ENCODE measurements at places on chromosomes 4 and X. TPM values are rescaled to one million over a fixed set of nuclear protein-coding genes. Genes with fewer than 3 reads are reported as not detected.
A peak's percentile ranks its signal among the peaks of the same experiment; 100 is the strongest.

- peak; percentile 14 for DNase-seq
These were observed 457.2 kb downstream of the GALNTL6 start for GRCh38 chr4:172270397-172270796.

DNA sequence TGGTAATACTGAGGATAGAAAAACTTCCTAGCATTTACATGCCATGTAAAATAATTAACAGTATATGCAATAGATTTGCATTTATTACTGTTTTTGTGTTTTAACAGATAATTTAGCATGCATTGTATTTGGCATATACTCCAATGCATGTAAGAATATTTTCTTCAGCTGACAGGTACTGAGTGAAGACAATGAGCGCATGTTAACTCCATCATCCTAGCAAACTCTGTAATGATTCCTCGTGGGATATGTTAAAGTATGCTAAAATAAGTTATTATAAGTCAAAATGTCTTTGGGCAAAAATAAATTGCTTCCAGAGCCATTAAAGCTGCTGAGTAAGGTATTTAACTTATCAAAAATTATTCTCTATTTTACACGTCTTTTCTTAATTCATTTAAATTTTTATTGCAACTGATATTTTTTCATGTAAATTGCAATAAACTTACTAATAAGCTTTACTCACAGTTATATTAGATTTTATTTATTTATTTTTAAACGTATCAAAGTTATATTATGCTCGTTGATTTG is 616.4 kb upstream of the NDST4 start:
- DNase-seq = no peak

GRCh38 chr4:37452952-37453280 is 208.4 kb downstream of the NWD2 start:
- DNase-seq = peak; percentile 44

DNA sequence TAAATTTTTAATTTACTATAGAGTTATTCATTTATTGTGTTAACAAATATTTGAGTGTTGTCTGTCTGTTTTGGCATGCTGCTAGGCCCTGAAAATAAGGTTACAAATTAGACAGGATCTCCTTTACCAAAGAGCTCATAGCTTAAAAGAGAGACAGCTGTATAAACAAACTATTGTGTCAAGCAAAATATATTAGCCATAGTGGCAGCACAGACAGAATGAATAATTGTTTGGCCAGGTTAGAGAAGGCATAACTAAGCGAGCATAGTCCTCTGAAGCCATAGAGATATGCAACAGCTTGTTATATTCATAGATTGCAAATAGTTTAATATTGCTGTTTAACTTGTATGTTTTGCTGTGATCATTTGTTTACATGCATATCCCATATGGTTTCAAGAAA is 66.7 kb upstream of the NDUFC1 start:
- DNase-seq = peak; percentile 62

DNA sequence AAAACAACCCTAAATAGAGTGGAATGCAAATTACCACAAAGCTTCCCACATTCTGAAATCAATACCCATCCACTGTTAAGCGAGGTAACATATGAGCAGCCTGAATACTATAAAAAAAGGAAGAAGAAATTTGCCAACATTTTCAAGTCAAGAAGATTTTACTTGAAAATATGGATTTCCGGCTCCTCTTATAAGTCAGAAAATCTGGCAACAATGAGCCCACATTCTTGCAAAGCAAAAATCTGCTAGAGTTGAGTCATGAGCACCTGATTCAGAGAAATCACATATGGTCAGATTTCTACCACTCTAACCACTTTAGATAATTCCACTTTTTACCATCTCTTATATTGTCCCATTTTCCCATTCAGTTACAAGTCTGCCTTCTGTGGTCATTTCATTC is 395.7 kb downstream of the DTHD1 start:
- no peak for DNase-seq

DNA sequence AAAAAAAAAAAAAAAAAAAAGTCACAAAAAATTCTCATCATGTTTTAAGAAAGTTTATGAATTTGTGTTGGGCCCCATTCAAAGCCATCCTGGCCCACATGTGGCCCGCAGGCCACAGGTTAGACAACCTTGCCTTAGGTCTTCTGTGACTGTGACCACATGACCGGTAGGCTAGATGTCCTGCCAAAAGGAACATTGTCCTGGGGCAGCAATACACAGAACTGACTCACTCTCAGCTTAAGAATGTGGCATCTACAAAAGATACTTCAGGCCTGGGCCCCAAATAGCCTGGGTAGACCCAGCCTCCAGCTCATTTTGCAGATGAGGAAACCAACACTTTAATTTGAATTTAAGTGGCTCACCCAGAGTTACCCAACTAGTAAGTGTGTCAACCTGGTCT is 10.0 kb downstream of the AWAT2 start:
- no peak for DNase-seq

GRCh38 chr4:174429701-174430410 is 92.4 kb downstream of the HPGD start:
- no peak for DNase-seq

- no peak for DNase-seq
These were observed 59.8 kb downstream of the ZNF711 start for GRCh38 chrX:85303544-85303943.

GRCh38 chrX:74383611-74384010 is 37.7 kb upstream of the SLC16A2 start:
- DNase-seq = peak; percentile 59

- no peak for DNase-seq
These were observed 30.2 kb downstream of the BEND4 start for GRCh38 chr4:42122237-42122636.

DNA sequence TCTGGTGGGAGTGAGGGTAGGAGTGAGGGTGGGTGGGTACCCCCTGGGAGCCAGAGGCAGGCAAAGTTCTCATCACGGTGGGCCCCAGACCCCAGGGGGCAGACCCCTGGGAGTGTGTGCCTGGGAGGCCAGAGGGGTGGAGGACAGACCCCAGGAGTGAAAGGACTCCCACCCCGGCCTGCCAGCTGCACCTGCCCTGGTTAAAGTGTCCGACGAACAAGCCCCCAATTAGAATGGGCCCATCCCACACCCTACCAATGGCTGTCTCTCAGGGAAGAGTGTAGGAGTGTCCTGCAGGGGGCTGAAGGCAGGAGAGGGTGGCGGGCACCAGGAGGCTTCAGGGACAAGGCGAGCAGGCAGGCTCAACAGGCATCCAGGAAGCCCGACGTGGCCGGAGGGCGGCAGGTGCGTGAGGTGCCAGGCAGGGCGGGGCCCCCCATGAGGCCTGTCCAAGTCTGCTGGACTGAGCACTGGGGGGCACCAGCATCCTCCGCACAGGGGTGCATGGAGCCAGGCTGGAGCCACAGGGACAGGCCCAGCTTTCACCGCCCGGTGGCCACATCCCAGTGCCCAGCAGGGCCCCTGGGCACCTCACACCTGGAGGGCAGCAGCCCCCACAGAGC is 8.7 kb downstream of the PDE6B start:
- no peak for DNase-seq

GRCh38 chrX:136627409-136627808 is 20.5 kb upstream of the CD40LG start:
- DNase-seq = no peak

- no peak for DNase-seq
These were observed 16.9 kb downstream of the GLRA2 start for GRCh38 chrX:14546190-14546589.

DNA sequence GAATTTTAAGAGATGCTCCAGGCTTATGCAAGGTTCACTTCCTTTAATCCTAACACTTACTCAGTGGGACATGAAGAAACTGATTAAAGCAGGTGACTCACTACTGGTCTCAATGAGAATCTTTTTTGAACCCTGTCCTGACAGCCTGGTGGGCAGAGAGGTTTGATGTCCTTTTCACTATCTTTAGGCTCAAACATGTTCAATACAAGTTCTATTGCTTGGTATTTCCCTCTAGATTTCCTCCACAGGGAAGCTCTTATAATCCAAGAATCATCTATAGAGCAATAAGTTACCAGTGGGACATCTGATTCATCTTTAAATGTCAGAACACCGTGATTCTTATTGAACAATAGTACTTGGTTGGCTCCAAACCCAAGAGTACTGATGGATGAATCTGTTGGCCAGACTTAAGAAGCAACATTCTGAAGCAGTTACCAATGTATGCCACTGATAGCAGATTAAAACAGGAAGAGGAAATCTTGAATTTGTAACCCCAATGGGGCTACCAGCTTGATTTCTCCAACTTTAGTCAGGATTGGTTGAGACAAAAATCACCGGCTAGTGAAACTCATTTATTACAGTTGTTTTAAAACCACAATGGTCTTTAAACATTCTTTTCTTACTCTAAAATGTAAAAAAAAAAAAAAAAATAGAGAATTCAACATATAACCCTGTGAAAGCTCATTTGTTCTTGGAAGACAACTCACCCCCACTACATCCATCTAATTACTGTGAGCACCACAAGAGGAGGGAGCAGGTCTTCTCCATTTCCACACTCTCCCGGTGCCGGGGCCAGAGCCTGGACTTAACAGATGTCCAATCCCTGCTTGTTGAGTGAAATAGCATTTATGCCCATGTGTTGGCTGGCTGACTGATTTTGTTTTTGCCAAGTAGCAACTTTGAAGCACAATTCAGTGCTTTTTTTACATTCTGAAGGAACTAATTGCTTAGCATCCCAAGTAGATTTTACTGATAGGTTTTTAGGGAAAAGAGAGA is 43.3 kb downstream of the FGFBP1 start:
- DNase-seq = no peak

DNA sequence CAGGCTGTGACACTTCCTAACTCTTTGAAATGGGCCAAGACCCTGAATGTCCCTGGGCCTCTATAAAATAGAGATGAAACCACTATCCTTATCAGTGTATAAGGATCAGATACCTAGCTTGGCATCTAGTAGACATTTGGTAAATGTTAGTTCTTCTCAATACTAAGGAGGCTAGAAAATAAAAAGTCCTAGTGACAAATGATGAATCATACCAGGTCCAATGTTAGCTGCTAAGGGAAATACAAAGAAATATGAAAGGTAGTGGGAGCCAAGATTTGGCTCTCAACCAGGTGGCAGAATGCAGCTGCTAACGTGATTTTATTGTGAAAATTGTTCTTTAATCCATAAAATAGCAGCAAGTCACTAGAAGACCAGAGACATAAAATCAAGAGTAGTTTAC is 19.8 kb upstream of the PPARGC1A start:
- DNase-seq = no peak

DNA sequence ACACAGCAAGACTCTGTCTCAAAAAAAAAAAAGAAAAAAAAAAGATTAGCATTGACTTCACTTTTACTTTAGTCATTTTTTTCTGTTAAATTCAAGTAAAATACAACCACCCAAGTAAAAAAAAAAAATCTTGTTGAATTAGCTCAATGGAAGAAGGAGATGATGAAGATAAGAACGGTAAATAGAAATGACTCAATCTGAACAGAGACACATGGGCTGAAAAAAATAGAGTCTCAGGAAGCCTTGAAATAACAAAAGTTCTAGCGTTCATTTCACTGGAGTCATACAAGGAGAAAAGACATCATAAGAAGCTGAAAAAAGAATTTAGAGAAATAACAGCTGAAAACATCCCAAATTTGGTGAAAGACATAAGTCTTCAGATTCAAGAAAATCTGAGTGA is 75.5 kb downstream of the CASP3 start:
- no peak for DNase-seq

DNA sequence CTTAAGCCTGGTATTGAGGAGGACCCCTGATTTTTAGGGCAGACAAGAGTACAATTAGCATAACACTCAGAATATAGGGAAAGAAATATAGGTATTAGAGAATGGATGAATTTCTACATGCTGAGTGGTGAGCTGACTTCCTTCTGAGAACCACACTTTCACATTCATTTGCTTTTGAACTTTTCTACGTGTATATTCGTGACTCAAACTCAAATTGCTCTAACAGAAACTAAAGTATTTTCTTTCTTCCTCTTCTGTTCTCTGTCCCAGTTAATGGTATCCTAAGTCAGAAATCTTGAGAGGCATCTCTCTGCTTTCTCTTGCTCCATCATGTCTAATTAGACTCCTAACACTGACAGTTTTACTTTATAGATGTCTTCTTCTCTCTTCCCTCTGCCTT is 103.2 kb upstream of the CITED1 start:
- DNase-seq = no peak

DNA sequence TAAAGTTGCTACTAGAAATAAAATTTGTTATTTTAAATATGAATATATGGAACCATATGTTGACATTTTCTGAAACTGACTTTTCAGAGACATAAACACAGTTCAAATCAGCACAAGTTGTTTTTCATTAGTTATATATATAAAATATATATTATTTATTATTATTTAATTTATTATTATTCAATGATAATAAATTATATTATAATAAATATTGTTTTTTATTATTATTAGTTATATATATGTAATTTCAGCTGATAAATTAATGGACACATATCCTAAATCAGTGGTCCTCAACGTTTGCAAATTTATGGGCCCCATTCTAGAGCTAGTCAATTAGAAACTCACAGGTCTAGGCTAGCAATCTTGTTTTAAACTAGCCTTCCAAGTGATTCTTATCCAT is 809.3 kb downstream of the C4orf33 start:
- DNase-seq = no peak

DNA sequence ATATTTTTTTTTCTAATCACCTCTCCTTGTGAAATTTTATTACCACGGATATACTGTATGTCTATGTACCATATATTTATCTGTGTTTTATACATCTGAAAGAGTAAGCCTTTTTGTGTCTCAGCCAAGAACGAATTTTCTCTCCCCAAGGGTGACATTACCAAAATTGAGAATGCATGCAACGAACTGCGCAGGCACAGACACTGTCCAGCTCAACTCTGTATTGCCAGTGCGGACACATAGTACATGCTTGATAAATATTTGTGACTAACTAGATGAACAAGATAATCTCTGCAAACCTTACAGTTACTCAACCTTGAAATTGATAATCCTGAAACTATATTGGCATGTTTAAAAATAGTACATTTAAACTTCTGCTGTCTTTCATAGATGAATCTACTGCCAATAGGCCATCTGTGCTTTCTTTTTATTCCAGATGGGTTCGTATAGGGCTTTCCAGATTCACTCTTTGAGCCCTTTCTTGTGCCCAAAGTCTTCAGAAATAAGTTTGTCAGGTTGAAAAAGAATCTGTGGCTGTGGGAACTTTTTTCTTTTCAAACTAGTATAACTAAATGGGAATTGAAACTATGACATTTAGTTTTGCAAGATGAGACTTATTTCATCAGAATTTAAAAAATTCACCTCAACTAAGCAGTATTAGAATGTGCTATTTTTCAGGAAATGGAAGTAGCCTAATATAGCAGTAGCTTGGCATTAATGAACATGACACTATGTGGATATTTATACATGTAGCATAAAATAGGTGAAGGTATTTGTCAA is 38.9 kb downstream of the DTHD1 start:
- DNase-seq = no peak

GRCh38 chrX:17535229-17535628 is 160.2 kb downstream of the NHS start:
- DNase-seq = peak; percentile 37

The DUSP9 gene
- not detected for total RNA-seq

The RLIM gene
- total RNA-seq = 49.4 TPM

The SPANXD gene
- total RNA-seq = not detected

The NALF2 gene
- total RNA-seq = not detected

The PRRG1 gene
- 18.1 TPM for total RNA-seq

The PAGE5 gene
- total RNA-seq = not detected
